ENCODE measurements at places on chromosomes 6 and 20.
A peak's percentile ranks its signal among the peaks of the same experiment; 100 is the strongest.

DNA sequence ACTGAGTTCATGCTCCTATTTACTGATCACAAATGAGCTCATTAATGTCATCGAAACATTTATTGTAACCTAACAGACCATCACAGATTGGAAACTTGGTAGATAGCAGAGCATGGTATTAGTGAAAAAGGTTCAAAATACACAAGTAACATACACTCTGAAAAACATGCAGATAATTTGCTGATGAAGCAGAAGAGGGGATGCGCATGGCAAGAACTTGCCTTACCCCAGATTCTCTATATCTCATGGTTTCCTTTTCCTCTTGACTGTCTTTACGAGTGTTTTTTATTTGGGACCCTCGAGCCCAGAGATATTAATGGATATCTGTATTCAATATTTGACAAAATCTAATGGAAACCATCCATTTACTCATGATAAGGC lies 37.6 kb downstream of the QRSL1 start:
- DNase-seq, result no peak

DNA sequence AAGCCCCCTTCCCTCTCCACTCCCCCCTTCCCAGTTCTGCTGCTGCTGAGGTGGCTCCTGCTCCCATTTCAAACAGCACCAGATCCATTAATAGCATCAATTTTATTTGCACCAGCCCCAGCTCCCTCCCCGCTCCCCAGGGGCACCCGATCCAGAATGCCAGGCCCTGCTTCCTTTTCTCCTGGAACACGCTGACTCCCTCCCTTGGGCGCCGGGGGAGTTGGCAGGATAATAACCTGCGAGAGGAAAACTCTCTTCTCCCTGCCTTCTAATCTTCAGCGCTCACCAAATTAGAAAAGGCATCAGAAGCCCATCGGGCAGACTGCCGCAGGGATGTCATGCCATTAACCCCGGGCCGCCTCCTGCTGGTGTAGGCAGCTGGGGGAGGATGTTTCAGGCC lies 77.8 kb downstream of the NCR2 start:
- DNase-seq, result no peak

GRCh38 chr6:96542702-96543101 lies 20.2 kb upstream of the FHL5 start:
- DNase-seq, result no peak

GRCh38 chr6:232982-233640 lies 59.2 kb upstream of the DUSP22 start:
- no peak for DNase-seq

- no peak for DNase-seq
These were observed 61.3 kb upstream of the FOXQ1 start for GRCh38 chr6:1250489-1251197.

DNA sequence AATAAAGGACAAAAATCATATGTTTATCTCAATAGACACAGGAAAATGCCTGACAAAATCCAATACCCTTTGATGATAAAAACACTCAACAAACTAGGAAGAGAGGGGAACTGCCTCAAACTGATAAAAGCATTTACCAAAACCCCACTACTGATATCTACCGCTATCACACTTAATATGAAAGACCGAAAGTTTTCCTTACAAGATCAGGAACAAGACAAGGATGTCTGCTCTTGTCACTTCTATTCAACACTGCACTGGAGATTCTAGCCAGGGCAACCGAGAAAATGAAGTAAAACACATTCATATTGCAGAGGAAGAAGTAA lies 25.1 kb downstream of the GZF1 start:
- DNase-seq, result no peak

DNA sequence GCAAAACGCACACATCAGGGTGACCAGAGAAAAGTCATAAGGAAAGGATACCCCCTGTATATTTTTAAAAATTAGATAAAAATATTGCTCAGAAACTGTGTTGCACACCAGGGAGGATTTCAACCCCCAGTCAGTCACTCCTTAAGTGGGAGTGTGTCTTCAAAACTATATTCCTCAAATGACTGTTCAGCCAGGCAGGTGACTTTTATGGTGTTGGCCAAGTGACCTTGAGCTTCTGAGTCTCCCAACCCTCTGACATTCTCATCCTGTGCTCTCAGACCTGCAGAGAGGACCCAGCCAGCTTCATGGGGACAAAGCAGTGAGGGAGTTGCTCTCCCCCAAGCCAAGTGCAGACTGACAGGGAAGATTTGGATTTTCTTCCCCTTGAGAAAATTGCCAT lies 311.9 kb upstream of the JARID2 start:
- DNase-seq, result no peak

DNA sequence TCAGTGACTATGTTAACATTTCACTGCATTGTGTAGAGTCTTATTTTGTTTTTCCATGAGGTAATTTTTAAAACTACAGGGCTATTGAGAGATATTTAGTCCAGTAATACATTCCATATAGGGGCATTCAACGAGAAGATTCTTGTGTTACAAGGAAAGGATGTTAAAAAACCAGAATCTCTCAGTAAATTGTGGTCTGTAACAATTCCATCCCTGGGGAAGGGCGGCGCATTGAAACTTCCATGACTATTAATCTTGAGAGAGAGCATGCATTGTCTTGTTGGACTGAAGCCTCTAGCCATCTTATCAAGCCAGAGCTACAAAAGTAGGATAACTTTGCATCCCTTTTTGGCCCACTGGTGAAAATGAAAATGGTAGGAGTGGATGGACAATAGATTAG lies 119.7 kb downstream of the BCKDHB start:
- DNase-seq, result no peak

GRCh38 chr6:46170357-46171289 lies at the start of gene ENPP5:
Gene ENPP5, minus strand, starts transcription at chr6:46170980. Its CDS starts 2,718 bp downstream, at chr6:46168262.
- DNase-seq, result peak; percentile 15

Measured in stimulated activated CD4-positive, alpha-beta T cell treated with anti-CD3 and anti-CD28 coated beads, Interleukin-1b, Interleukin-23, amount 100 ng/mL, for 1 hour (primary cell).